Pancreas (tissue), 10 donors: ENCODE measurements at places on chromosomes 5 and 9. TPM values are rescaled to one million over a fixed set of nuclear protein-coding genes. Genes with fewer than 3 reads are reported as not detected.

Gene PAX5
- 0.35 TPM for total RNA-seq

Gene PHF19
- 7.4 TPM for total RNA-seq

Gene TMEM252
- total RNA-seq: not detected

Gene ZNF483
- total RNA-seq: 6.2 TPM

Gene C9orf153
- 0.13 TPM for total RNA-seq

Gene CCDC69
- 19.2 TPM for total RNA-seq

Gene IFNK
- total RNA-seq: not detected

Gene SH3PXD2B
- 9.7 TPM for total RNA-seq

DNA sequence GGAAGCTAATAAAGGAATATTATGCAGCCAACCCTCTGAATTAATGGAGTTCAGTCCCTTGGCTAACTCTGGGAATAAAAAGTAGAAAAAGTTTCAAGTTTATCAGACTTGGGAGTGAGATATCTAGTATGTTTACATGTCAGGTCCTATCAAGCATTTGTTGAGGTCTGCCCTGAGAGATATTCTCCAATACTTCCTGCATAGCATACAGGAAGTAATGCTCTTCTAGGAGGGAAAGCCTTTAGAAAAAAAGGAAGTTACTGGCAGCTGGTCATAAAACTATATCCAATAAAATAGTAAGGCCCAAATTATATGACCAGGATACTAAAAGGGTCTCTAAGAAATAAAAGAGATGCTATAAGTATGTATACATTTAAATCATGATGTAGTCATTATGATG lies 594.1 kb upstream of the FTMT start:
- no peak for DNase-seq

- DNase-seq: peak; percentile 51
Measured at GRCh38 chr9:5838884-5839571, 6.1 kb upstream of the ERMP1 start.

- no peak for DNase-seq
Measured at GRCh38 chr5:59416451-59416850, 477.1 kb downstream of the PDE4D start.

DNA sequence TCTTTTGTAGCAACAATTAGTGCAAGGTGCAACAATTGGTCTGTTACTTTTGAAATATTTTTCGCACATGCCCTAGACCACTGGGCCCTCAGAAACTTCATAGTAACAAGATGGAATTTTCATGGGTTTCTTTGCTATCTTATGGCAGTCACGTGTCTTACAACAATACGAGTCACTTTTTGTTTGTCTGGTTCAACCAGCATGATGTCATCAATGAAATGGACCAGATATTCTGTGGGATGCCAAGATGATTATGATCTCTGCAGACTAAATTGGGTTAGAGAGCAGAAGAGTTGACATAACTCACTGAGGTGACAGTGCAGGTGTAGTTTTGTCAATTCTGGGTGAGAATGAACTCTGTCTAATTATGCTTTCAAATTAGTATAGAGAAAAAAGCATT lies 239.6 kb upstream of the RIOK2 start:
- no peak for DNase-seq

- DNase-seq: no peak
Measured at GRCh38 chr9:38417003-38417945, 7.0 kb downstream of the IGFBPL1 start.

- DNase-seq: no peak
Measured at GRCh38 chr5:7991125-7991821, 122.3 kb downstream of the MTRR start.

DNA sequence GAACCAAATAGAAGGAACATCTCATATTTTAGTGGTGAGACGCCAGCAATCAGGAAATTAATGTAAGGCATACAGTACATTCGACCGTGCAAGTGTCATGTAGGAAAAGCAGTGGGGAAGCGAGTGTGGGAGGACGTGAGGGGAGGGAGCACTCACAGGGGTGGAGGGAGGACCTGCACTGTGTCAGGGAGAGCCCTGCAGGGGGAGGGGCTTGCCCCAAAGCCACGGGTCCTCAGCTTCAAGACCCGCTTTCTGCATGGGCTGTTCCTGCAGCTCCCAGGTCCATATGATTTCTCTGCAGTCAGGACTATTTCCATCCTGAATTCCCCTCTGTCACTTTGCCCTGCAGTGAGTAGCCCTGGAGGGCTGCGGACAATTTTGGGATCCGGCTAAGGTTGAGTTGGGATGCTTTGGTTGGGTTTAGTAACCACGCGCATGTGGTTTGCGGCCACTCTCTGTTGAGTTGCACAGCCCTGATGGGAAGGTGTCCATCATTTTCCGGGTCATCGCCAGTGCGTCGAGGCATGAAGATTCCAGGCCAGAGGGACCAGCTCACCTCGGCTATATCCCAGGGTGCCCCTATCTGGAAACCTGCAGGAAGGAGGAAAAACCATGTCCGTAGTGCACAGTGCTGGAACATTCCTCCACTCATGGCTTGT lies 61.9 kb downstream of the IRX1 start:
- DNase-seq: no peak

DNA sequence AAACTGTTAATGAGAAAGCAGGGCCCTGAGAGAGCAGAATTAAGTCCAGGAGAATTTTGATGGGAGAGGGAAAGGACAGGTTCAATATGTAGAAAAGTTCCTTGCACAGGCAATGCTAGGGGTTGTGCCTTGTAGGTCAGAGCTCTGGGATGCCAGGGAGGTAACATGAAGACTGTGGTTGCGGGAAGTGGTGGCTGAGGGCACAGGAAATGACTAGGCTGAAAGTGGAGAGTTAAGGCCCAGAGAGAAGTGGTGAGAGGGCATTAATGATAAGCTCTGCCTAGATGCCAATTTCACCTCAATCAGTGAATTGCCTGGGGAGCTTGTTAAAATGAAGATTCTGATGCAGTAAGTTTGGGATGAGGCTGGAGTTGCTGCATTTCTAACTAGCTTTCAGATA lies 31.5 kb upstream of the PPP3R2 start:
- DNase-seq: no peak

- DNase-seq: no peak
Measured at GRCh38 chr5:68232277-68232676, 16.7 kb downstream of the PIK3R1 start.
